GM04504 (cell line): ENCODE measurements at places on chromosomes 2 and 18.

- no peak for DNase-seq
These were observed 64.8 kb upstream of the SLC1A4 start for GRCh38 chr2:64924170-64924934.

- DNase-seq = no peak
These were observed 52.5 kb downstream of the AQP4 start for GRCh38 chr18:26813043-26813442.

GRCh38 chr2:54652540-54652939, 70.9 kb upstream of the EML6 start:
- no peak for DNase-seq

DNA sequence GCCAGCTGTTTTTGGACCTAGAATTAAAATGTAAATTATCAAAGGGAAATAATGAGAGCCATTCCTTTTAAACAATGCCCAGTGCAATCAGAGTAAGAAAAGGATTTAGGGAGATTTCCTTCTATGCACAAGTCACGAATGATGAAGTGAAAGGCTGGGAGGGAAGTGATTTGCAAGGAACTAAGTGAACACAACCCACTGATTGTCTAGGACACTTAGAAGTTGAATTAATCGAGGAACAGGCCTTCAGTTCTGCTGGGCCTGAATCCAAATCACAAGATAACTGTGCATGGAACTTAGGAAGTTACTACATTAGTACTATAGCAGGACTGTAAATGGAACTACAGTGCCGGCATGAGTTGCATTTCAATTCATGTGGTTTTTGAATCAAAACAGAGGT, 17.7 kb downstream of the MAP2 start:
- no peak for DNase-seq

DNA sequence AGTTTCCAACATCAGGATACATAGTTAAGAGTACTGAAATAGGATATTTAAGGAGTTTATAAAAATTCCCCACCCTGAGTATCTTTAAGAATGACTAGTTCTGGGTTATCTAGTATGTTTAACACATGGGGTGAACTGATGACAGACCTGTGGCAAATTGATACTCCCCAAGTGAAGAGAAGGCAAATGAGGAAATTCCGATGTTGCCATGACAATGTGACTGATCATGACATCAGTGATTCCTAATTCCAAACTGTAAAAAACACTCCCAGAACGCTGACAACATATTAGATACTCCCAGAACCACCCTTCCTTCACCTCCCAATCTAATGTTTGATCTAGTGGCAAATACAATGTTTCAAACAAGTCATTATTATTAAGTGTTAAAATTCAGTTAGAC, 77.6 kb downstream of the RBMS1 start:
- DNase-seq = no peak

GRCh38 chr2:224837558-224837957, 121.4 kb upstream of the CCDC195 start:
- peak; percentile 76 for DNase-seq

- no peak for DNase-seq
These were observed 204.6 kb upstream of the APCDD1 start for GRCh38 chr18:10249801-10250200.

GRCh38 chr2:229884775-229885699, 36.8 kb downstream of the TRIP12 start:
- DNase-seq = no peak

- DNase-seq = no peak
These were observed 7.1 kb upstream of the STAMBP start for GRCh38 chr2:73821669-73822068.

DNA sequence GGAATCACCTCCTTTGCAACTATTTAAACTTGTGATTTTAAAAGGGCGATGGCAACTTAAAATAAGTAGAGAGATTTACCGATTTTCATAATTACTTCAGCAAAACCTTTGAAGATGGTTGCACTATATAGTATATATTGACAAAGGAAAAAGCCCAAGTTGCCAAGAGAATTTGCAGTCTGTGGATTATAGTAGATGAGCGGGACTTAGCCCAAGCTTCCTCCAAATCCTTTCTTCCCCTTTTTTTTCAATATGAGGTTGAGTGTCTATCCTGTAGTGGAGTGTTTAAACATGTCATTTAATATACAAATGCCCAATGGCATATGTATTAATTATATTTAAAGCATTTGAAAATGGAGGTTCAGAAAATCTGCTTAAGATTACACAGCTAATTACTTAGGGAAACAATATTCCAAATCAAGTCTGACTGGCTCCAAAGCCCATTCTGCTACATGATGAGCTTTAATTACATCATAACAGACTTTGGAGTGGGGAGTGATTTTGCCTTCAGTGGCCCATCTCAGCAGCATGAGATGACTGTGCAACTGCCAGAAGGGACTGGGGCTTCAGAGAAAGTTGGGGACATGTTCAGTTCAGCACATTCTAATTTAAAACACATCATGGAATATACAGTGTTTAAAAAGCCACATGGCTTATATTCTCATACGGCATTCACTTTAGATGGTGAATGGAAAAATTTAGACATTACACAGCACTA, 73.2 kb downstream of the COL3A1 start:
- no peak for DNase-seq

GRCh38 chr2:173451118-173451517, 96.4 kb downstream of the CDCA7 start:
- DNase-seq = no peak

DNA sequence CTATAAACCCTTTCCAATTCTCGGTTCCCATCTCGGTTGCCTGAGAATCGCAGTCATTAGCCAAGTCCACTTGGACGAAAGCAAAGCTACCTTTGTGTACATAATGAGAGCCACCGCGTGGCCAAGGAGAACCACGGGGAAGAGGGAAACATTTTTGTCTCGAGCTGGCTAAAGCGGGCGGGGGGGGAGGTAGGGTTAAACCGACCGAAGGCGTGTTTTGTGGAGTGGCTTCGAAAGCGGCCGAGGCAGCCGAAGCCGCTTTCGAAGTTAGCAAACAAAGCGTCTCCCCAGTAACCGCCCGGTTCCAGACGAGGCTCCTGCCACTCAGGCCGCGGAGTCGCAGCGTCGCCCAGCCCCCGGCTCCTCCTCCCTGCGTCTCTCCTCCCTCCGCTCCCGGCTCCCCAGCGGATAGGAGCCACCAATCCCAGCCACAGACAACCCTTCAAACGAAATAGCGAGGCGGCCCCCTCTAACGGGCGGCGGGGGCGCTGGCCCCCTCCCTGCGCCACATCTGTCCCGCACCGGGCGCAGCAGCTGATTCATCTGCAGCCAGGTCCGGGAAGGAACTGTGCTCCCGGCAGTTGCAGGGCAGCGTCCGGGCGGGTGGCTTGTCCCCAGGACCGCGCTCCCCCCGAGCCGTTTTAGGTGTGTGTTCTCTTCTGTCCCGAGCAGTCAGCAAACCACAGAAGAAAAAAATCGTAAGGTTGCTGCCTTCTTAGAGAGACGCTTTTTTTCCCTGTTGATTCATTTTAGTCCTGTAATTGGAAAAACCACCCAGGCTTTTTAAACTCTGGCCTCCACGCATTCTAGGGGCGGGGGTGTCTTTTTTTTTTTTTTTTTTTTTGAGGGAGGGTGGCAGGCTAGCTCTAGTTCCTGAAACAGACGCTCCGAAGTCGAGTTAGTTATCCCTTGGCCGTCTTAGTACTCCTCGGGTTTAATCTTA, 1.8 kb upstream of the TGIF1 start:
- DNase-seq = peak; percentile 94

GRCh38 chr2:1432726-1433125, 19.5 kb downstream of the TPO start:
- DNase-seq = no peak

DNA sequence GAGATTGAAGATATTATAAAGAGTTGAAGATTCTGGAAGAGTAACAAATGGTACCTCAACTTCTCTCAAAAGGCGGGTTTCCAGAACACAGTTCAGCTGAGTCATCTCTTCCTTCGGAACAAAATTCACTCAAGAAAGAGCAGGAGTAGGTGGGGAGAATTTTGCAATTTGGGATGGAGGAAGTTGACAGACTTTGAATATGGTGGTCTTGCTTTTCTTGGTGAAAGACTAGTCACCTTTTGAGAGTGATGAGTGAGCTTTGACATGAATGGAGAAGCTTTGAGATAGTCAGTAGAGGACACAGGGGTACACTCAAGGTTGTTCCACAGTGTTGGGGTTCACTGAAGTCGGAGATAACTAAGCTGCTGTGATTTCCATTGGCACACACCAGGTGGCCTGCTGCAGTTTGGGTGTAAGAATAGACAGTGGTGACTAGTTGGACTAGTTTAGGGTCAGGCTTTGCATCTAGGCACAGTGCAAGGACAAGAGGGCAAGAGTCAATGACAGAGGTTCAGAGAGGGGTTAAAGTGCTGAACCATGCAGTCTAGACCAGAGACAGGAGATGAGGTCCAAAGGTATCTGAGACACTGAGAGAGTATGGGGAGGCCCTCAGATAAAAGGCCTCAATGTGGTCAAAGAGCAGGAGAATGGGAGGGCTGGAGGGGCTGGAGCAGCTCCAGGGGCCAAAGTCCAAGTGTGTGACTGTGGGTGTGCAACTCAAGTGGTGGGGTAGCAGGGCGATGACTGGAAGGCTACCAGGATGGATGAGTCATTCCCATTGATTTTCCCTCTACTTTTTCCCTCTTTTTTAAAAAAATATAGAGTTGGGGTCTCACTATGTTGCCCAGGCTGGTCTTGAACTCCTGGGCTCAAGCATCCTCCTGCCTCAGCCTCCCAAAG, 7.7 kb downstream of the CCL20 start:
- no peak for DNase-seq

- no peak for DNase-seq
These were observed 15.4 kb upstream of the FARP2 start for GRCh38 chr2:241340631-241341163.

GRCh38 chr2:151614606-151615306, 119.5 kb downstream of the NEB start:
- no peak for DNase-seq

- DNase-seq = no peak
These were observed 25.8 kb downstream of the ZC3H6 start for GRCh38 chr2:112301171-112301584.

GRCh38 chr2:47429795-47430194, 26.8 kb downstream of the MSH2 start:
- peak; percentile 52 for DNase-seq

- no peak for DNase-seq
These were observed 1108.1 kb downstream of the TSN start for GRCh38 chr2:122863532-122863931.

DNA sequence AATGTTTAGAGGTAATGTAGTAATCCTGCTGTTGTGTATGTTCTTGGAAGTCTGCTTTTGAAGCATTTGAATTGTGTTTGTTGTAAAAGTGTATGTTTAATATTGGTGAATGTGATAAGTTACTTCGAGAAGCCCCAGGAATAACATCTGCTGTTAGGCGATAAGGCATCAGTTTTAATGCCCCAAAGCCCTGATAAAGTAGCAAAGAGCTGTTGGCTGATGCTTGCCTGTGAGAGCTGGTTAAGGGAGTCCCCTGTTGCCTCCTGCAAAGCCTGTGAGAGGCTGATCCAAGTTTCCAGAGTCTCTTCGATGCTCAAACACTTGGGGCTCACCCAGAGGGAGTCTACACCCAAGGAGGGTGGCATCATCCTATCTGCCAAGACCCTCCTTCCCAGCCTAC, 110.3 kb downstream of the RNF152 start:
- no peak for DNase-seq

DNA sequence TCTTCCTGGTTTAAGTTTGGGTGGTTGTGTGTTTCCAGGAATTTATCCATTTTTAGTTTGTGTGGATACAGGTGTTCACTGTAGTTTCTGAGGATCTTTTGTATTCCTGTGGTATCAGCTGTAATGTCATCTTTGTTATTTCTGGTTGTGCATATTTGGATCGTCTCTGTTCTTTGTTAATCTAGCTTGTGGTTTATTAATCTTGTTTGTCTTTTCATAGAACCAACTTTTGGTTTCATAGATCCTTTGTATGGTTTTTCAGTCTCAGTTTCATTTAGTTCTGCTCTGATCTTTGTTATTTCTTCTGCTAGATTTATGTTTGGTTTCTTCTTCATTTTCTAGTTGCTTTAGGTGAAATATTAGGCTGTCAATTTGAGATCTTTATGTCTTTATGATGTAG, 202.4 kb upstream of the ZSWIM2 start:
- DNase-seq = no peak

DNA sequence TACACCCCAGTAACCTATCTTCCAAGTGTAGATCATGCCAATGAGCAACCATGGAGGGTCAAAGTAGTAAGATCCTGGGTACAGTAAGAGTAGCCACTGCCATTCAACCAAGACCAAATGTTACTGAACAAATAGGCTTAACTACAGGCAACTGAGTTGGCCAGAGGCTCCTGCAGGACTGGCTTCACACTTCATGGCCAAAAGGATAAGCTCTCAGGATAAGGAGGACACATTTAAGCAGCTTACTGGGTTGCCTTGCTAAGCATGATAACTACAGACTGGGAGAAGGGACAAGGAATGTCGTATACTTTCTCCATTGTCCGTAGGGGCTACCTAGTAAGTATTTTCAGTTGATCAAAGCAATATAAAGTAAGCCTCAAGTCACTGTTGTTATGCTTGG, 174.7 kb downstream of the INO80D start:
- DNase-seq = no peak

DNA sequence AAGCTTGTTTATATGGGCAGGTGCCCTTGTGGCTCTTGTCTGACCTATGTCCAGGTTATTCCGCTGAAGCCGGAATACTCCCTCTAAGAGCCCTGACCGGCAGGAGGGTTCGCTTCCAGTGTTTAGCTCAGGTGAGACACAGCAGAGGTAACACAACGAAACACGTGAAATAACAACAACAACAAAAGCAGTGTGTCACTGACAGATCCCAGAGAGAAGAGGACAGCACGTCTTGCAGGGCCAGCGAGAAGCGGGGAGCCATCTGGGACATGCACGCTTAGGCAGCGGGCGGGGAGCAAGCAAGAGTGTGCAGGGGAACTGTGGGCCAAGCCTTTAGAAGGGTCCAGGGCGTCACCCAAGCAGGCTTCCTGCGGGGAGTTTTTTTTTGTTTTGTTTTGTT, 17.1 kb upstream of the ZDBF2 start:
- DNase-seq = no peak

DNA sequence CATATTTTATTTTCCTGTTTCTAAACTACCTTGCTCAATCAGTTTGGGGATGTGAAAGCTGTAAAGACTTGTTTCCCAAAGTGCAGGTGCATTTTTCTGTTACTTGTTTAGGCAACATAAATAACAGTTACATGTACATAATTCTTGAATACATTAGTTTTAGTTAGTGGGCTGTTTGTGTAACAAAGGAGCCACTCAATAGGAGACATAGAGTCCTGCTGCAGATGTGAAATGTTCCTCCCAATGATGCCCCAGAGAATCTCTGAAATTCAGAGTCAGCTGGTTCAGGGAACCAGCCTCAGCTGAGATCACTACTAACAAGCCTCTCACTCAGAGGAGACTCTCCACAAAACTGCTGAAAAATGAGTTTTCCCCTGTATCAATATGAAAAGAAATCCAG, 91.5 kb upstream of the TWSG1 start:
- no peak for DNase-seq
